Mesendoderm (in vitro differentiated cells): ENCODE measurements at places on chromosomes 3 and 15.

GRCh38 chr3:27423463-27423862 is 54.3 kb upstream of the NEK10 start:
- DNase-seq: peak; percentile 54

DNA sequence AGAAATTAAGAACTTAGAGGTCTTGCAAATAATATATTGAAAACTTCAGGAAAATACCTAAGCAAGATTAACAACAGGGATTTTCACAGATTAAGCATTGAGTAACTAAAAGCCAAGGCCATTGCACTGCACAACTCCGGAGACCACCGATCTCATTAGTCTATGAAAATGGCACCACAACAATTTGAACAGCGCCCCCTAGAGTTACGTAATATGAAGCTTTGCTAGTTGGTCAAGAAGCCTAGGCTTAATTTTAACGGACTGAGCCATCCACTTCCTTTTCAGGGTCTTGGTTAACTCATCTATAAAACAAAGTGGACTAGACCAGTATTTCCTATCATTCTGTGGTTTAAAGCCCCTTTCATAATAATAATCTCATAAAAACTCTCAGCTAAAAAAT is 24.8 kb downstream of the TMEM212 start:
- DNase-seq: peak; percentile 62

DNA sequence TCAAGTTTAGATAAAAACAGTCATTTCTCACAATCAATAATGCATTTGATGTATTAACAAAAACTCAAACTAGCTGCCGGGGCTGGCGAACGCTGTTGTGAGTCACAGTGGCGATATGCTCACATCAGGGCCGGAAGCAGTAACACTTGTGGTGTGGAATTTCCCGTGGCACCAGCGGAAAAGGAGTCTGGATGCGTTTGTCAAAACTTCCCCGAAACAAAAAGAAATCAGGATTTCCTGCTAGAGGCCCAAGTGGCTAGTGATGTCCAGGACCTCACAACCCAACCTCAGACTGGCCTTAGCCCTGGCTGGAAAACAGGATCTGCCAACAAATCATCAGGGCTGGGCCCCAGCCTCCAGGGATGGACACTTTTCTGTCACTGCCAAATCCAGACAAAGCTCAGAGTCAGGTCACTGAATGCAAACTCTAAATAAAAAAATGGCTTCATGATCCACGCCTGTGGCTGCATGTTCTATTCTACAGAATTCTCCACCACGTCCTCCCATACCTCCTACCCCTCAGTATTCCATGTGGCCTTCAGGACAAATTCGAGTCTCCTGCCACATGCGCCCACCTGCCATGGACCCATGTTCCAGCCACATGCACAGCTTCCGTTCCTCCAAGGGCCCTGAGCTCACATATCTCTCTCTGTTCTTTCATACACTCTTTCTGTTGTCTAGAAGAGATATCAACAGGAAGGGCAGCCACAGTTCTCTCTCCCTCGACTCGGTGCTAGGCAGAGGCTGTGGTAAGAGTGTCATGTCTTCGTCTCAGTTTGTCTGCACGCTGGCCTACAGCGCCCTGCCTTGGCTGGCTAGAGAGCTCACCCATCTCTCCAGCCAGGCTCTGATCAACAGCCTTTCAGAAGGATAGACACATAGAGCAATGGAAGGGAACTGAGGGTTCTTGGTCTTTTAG is 35.4 kb downstream of the EHD4 start:
- DNase-seq: no peak

DNA sequence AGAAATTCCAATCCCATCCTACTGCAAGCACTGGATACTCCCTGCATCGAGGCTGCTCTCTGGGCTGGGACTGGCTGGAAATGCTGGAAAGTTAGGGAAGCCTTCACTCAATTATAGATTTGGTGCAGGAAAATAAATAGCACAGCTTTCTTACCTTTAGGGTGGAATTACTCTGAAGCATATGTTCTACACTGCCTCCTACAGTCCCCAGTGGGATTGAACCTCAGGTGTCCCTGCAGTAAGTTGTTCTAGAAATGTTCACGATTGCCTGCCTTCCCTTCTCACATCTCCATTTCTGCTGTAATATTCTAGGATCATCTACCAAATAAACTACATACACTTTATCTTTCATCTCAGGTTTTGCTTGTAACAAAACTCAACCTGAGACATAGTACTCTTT is 536.7 kb upstream of the LMCD1 start:
- peak; percentile 32 for DNase-seq
